ENCODE measurements at places on chromosomes 1 and 21.

GRCh38 chr1:106910798-106911197 is 145.7 kb upstream of the PRMT6 start:
- no peak for DNase-seq

- DNase-seq: no peak
These were observed 66.8 kb downstream of the LUZP1 start for GRCh38 chr1:23101887-23102286.

GRCh38 chr21:40436261-40436660 is 410.7 kb downstream of the DSCAM start:
- DNase-seq: no peak

- DNase-seq: no peak
These were observed 207.1 kb downstream of the SLC35F3 start for GRCh38 chr1:234111458-234112142.
